ENCODE measurements at places on chromosomes 6 and 20.

GRCh38 chr6:79232696-79233462 is 1.6 kb downstream of the HMGN3 start:
- no peak for DNase-seq

GRCh38 chr6:105746509-105746908 is 339.6 kb upstream of the PRDM1 start:
- DNase-seq, result no peak

GRCh38 chr20:1509237-1509636 is 18.0 kb upstream of the SIRPB2 start:
- no peak for DNase-seq

- DNase-seq, result no peak
Measured at GRCh38 chr6:90860822-90861601, 274.1 kb upstream of the MAP3K7 start.

- DNase-seq, result no peak
Measured at GRCh38 chr20:59063358-59064213, 21.0 kb upstream of the PRELID3B start.

DNA sequence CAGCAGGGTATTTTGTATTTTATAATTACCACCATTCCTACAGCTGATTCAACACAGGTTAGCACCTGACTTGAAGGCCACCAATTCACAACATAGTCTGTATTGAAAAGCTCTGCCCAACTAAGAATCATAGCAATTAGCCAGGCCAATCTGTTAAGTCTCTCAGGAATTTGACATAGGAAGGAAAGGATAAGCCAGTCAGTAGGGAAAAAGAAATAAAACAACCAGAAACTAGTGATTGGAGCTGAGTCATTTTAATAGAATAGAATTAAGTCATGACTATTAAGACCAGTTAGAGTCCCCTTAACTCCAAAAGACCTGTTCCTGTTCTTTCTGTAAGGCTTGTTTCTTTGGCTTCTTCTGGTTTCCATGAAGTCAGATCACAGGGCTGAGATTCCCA is 8.1 kb downstream of the RANBP9 start:
- no peak for DNase-seq

- no peak for DNase-seq
Measured at GRCh38 chr6:120116343-120116742, 766.8 kb upstream of the MAN1A1 start.

- DNase-seq, result no peak
Measured at GRCh38 chr6:148635070-148635743, 111.6 kb upstream of the UST start.

- DNase-seq, result no peak
Measured at GRCh38 chr6:146526192-146526591, 17.4 kb upstream of the RAB32 start.

DNA sequence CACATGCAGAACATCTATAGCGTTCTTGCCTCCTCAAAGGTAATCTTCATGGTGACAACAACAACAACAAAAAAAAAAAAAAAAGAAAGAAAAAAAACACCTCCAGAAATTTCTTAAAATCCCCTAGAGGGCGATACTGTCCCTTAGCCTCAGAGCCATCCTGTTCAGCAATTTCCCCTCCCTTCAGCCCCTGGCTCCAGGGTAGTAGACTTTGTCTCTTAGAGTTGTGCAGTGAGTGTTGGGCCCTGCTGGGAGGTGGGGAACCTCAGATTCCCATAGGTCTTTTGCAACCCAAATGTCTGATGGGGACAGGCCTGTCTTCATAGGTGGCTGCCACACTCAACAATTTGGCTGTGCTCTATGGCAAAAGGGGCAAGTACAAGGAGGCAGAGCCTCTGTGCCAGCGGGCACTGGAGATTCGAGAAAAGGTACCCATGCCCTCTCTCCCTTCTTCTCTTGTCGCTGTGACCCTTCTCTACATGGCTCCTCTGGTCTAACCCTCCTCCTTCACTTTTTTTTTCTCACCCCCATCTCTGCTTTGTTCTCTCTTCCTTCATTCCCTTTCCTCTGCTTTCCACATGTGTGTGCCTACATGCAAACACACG is 6.0 kb upstream of the PTK7 start:
- no peak for DNase-seq

DNA sequence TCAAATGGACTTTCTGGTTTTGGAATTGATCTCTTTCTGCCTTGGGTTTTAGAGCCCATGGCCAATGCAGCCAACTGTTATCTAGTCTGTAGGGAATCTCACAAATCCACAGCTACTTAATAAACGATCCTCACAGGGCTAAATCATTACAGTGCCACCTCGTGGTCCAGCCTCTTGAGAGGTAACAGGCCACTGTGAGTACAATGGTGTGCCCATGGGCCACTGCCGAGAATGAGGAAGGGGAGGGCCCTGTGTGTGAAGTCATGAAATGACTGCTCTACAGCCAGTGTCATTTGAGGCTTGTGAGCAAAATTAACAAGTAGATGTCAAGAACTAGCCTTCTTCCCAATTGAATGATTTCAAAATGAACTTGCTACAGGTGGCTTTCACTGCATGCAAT is 54.3 kb upstream of the GMPR start:
- no peak for DNase-seq

GRCh38 chr6:18099511-18099910 is 23.0 kb downstream of the NHLRC1 start:
- DNase-seq, result no peak

GRCh38 chr20:49701241-49701790 is 12.4 kb downstream of the B4GALT5 start:
- DNase-seq, result no peak
